T-helper 9 cell (primary cell): ENCODE measurements at places on chromosomes 13 and 19.

GRCh38 chr13:32446220-32446619 lies 18.3 kb upstream of the N4BP2L1 start:
- no peak for DNase-seq

DNA sequence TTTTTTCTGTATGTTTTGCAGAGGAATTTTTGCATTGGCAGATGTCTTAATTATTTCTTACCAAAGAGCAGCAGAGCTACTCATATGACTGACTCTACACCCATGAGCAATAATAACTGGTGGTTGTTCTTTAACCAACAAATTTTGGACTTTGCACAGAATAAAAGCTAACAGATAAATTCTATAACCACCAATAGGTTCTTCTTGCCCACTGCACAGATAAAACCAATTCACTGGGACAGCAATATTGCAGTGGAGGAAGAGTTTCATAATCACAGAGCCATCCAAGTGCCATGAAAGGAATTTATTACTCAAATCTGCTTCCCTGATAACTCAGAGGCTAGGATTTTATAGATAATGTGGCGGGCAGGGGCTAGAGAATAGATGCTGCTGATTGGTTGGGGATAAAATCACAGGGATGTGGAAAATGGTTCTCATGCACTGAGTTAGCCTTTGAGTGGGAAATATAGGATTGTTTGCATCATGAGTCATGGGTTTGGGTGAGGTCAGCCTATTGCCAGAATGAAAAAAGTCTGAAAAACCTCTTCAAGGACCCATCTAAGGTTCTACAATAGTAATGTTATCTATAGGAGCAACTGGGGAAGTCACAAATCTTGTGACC lies 104.3 kb upstream of the PCDH17 start:
- no peak for DNase-seq

DNA sequence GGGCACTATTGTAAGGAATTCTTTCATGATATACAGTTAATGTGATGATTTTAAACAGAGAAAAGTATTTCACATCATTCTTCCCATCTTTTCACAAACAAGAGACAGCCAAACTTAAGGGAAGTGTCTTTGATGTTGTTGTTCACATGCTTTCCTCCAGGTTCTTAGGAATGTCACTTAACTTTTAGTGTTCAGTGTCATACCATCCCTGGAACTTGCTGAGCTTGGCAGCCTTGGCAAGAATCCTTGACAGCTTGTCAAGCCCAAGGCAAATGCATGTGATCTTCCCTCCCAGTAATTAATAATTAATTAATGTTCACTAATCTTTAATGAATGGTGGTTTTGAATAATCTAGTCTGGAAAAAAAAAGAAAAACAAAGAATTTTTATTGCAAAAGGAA lies 727.9 kb upstream of the PRR20A start:
- DNase-seq, result no peak

GRCh38 chr13:83943530-83944279 lies 61.4 kb upstream of the SLITRK1 start:
- DNase-seq, result no peak

DNA sequence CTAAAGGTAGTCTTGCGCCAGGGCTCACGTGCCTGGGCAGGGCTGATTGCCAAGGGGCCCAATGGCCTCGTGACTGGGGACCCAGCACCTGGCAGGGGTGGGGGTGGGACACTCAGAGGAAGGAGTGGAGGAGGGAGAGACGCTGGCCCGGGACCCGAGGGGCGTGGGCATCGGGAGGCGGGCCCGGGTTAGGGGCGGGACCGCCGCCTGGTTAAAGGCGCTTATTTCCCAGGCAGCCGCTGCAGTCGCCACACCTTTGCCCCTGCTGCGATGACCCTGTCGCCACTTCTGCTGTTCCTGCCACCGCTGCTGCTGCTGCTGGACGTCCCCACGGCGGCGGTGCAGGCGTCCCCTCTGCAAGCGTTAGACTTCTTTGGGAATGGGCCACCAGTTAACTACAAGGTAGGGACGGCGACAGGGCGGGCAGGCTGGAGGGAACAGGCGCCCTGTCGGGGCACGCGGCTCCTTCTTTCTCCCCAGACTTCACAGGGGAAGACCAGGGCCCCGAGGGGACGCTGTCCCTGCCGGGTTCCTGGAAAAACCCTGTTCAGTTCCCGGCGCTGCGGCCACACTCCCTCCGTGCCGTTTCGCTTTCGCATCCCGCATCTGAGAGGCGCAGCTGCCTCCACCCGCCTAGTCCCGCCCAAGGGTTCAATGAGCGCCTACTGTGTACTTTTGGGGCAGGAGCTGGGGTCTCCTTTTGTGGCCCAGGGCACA lies at the start of gene IFI30:
Gene IFI30 (plus strand): TSS at position 242 of the 717 bp plus-strand sequence. CDS start 29 bp downstream, at position 271.
- peak; percentile 47 for DNase-seq

- DNase-seq, result no peak
These were observed 10.8 kb upstream of the TDRD3 start for GRCh38 chr13:60386250-60386649.

- DNase-seq, result peak; percentile 56
These were observed at the start of gene ZNF677 for GRCh38 chr19:53254411-53255341. TSS of gene ZNF677 (minus strand) at chr19:53254873. CDS start at chr19:53251550, 3,323 bp downstream.

DNA sequence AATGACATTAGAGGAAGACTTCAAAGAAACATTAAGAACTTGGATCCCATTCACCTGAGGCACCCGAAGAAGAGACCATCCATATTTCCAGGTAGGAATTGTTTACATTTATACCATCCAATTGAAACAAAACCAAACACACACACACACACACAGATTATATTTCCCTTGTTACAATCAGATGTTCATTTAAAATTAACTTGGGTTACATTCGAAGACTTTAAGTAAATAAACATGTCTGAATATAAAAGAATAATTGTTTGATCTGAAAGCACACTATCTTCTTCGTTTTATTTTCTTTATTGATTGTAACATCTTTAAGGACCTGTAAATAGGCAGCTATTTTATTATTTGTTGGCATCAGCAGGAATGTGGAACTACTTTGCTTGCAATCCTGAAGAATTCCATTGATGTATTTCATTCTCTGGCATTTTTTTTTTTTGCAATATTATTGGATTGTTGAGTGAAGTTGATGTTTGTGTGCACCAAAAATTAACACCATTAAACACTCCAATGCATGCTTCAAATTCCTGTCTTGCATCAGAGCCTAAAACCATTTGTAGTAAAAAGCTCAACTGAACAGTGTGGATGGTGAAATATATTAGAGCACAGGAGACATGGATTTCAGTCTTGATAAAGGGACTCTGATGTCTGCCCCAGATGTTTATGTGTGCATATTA lies 85.3 kb upstream of the FRY start:
- DNase-seq, result no peak

DNA sequence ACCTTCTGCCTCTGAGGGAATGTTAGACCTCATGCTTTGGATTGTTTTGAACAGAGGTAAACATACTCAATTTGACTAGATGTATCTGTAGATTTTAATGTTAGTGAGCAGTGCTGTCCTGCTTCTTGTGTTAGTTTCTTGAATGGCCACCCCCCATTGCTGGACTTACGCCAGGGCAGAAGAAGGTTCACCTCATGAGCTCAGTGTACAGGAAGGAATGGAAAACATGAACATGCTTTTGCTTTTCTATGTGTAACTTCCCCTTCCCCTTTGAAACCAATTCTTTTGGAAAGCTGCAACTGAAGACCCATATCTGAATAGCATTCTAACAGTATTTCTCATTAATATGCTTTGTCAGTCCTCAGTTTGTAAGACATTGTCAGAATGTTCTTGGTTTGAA lies 32.3 kb downstream of the WASF3 start:
- DNase-seq, result no peak

GRCh38 chr13:95948656-95949055 lies 104.5 kb downstream of the UGGT2 start:
- DNase-seq, result no peak

DNA sequence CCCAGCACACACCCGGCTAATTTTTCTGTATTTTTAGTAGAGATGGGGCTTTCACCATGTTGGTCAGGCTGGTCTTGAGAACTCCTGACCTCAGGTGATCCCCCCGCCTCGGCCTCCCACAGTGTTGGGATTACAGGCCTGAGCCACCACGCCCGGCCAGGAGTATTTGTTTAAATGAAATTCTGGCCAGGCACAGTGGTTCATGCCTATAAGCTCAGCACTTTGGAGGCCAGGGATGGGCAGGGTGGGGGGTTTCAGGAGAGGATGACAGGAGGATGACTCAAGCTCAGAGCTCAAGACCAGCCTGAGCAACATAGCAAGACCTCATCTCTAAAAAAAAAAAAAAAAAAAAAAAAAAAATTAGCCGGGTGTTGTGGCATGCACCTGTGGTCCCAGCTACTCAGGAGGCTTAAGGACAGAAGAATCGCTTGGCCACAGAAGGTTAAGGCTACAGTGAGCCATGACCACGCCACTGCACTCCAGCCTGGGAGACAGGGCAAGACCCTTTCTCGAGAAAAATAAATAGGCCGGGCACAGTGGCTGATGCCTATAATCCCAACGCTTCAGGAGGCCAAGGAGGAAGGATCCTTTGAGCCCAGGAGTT lies 8.2 kb upstream of the DHDH start:
- DNase-seq, result no peak

DNA sequence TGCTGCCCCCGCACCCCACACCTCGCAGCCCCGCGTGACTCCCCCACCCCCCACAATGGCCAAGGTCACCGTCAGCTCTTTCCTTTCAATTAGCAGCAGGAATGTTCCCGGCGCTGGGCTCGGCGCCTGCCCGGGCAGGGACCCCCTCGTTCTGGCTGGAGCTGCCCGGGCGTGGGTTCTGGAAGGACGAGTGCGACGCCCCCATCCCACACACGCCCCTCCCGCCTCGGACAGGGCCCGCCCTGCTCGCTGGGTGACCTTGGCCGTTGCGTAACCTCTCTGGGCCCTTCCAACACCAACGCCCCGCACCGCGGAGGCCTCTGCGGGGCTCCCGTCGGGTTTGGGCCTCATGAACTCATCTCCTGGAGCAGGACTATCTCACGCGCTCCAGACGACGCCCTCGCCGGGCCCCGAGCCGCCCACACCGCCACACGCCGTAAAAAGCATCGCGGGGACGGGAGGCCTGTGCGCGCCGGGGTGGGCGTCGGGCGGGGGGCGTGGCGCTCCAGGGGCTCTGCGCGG lies 10.3 kb downstream of the PALM start:
- DNase-seq, result no peak

- DNase-seq, result peak; percentile 59
These were observed at the start of gene RGS9BP for GRCh38 chr19:32675720-32676185. TSS of gene RGS9BP (plus strand) at chr19:32675848. CDS start at chr19:32676264, 416 bp downstream.

GRCh38 chr19:8575467-8575997 lies 1.7 kb downstream of the MYO1F start:
- DNase-seq, result peak; percentile 30

DNA sequence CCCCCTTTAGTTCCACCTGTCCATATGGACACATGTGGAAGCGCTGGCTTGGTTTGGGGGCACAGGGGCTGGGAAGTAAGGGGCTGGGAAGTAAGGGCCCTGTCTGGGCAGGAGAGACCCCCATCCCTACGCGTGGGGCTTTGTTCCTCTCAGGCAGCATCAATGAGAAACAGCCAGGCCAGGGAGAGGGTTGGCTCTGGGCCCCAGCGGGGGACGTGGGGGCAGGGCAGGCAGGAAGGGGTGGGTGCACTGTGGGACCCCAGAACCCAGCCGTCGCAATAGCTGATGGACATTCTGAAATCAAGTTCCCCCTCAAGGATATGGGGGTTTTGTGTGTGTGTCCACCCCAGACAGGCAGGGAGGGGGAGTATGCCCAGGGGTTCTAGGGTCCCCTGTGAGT lies 1.2 kb downstream of the NCAN start:
- no peak for DNase-seq

DNA sequence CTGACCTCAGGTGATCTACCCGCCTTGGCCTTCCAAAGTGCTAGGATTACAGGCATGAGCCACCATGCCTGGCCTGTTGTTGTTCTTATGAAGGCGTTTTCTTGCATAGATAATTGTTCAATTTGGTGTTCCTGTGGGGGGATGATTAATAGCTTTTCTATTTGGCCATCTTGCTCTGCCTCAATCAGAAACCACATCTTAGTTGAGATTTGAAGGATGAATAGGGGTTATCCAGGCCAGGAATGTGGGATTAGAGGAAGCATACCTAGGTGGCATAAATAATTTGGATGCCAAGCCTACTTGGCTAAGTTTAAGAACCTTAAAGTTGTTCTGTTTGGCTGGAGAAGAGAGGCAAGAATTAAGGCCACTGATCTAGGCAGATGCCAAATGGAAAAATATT lies 44.4 kb downstream of the CCNA1 start:
- DNase-seq, result no peak

GRCh38 chr13:53150568-53150967 lies 122.0 kb downstream of the OLFM4 start:
- DNase-seq, result no peak

DNA sequence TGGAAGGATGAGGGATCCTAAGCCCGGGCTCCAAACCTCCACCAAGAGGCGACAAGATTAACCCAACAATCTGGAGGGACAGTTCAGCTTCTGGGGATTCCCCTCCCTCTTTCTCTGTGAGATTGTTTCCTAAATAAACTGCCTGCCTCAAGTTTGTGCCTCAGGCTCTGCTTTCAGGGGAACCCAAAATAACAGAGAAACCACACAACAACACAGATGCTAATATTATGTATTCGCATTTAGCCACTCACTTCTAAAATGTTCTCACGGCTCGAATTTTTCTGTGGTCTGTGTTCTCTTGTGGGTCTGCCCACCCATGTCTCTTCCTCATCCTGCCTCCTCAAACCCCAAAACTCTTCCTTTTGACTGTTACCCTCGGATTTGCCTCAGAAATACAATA lies 1381.1 kb upstream of the SLC10A2 start:
- no peak for DNase-seq

- DNase-seq, result no peak
These were observed 240.0 kb downstream of the ENOX1 start for GRCh38 chr13:43546816-43547215.

GRCh38 chr13:94119360-94119936 lies 360.0 kb downstream of the DCT start:
- no peak for DNase-seq

DNA sequence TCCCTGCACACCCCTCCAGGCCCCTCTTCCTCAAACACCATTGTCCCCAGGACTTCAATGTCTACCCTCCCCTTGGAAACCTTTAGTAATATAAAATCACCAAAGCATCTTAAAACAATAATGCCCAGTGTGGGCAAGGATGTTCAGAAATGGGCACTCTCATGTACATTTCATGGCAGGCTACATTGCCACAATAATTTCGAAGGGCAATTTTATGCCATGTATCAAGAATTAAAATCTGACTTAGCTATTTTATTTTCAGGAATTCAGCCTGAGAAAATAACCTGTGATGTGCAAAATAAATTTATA lies 35.8 kb upstream of the IGSF23 start:
- DNase-seq, result no peak

DNA sequence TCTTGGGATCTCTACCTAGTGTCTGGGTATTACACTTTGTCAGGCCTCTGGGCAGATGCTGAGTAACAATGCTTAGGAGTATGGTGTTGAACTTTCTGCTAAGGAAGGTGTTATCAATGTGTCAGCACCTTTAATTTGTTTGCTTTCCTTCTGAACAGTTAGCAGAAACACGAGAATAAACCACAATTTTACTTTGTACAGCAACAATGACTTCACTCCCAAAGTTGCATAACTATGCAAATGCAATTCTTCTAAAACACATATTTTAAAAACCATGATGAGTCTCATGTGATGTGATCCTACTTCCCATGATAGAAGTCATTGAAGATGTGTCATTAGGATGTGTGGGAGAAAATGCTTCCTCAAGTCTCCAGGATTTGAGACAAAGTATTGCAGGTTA lies 155.0 kb downstream of the POSTN start:
- DNase-seq, result no peak
